SK-MEL-5 (cell line): ENCODE measurements at places on chromosomes 16 and 17.
A peak's percentile ranks its signal among the peaks of the same experiment; 100 is the strongest.

DNA sequence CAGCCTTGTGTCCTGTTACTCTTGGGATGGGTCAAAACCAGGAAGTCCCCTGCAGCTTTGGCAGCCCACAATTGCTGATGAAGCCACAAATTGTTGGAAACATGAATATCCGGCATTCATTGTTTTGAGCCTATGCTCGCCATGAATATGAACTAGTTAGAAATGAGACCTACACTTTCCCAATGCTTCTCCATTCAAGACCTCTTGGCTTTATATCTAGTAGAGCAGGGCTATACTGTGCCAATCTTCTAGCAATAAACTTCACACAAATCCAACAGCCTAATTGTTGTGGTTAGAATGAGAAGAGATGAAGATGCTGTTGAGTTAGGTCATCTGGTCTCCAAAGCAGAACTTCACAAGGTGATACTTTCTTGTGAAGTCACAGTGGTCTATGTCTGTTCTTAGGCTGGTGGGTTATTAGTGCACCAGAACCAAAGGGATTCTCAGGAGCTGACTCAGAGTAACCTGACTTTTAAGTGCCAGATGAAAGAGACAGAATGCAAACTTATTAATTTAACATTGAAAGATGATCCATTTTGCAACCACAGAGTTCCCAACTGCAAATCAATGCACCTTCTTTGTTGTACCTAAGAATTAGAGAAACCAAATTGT, 13.7 kb upstream of the KRT23 start:
- no peak for DNase-seq

- DNase-seq, result no peak
Observed at GRCh38 chr16:57828272-57829161, 26.2 kb upstream of the KIFC3 start.

GRCh38 chr16:30853758-30854157, 40.1 kb downstream of the BCL7C start:
- DNase-seq, result no peak

DNA sequence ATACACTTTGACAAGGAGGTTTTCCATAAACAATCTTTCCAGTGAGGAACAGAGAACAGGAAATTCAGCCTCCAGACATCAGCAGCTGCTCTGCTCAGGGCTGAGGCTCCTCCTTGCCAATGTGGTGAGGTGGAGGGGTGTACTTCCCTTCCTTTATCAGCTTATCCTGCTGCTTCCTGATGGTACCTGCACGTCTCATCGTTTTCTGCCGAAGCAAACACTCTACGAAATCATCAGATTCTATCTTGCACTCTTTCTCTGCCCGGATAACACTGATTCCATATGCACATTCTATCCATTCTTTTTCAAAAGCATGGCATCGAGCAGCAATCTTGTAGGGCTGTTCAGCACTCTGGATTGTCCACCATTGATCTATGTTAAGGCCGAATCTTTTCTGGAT, 15.4 kb upstream of the SEZ6 start:
- no peak for DNase-seq

DNA sequence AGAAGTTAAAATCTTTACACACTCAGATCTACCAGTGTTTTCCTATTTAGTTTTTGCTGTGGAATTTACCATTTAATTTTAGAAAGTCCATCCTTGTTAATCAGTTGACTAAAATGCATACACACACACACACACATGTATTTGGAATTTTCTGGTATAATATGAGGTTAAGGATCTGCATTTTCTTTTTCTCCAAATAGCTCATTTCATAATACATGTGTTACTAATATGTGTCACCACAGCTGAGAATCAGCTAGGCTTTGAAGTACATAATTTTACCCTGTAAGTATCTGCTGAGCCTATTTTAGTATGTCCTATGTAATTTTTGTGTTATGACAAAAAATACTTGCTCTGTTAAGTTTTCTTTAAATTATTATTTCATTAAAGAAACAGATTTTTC, 143.2 kb downstream of the PHKB start:
- no peak for DNase-seq

DNA sequence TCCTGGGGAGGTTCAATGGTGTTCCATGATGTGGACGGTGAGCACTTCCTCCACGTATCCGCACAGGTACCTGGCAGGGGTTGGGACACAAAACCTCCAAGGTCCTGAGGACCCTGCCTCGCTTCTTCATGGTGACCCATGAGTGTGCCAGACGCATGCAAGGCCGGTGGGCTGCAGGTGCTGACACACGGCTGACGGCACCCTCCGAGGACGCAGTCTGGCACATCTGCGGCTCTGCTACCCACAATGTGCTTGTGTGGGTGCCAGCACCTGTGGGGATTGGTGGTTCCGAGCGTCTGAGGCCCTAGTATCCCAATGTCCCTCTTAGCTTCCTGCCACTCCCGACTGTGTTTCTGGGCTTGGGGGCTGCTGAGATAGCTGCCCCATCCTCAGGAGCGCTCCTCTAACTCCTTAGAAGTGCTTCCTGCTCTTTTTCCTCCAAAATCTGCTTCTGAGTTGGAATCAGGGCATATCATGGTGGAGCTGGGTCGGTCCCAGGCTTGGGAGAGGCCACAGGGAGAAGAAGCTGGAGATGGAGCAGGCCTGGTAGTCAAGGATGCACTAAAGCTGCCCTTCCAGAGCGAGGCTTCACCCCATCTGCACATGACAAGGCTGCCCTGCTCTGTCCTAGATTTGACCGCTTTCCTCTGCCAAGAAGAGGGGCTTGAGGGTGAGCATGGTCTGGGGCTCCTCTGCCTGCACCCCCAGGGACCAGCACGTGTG, 1.6 kb downstream of the CYGB start:
- DNase-seq, result no peak

- no peak for DNase-seq
Observed at GRCh38 chr16:31292704-31293103, 32.9 kb downstream of the ITGAM start.

DNA sequence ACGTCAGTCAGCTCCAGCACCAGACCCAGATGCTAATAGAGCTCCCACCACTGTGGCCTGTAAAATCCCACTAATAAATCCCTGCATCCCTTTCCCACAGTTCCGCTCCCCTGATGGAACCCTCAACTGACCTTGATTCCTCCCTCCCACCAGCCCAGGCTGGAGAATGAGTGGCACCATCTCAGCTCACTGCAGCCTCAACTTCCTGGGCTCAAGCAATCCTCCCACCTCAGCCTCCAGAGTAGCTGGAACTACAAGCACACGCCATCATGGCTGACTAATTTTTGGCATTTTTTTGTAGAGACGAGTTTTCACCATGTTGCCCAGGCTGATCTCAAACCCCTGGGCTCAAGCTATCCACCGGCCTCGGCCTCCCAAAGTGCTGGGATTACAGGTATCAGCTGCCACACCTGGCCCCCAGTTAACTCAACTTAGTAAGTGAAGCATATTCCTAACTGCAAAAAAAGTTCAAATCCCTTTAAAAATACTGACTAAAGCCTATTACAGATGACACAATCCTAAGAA, 15.6 kb downstream of the USP7 start:
- no peak for DNase-seq

GRCh38 chr17:7029659-7030058, 6.2 kb upstream of the SLC16A13 start:
- DNase-seq, result no peak

DNA sequence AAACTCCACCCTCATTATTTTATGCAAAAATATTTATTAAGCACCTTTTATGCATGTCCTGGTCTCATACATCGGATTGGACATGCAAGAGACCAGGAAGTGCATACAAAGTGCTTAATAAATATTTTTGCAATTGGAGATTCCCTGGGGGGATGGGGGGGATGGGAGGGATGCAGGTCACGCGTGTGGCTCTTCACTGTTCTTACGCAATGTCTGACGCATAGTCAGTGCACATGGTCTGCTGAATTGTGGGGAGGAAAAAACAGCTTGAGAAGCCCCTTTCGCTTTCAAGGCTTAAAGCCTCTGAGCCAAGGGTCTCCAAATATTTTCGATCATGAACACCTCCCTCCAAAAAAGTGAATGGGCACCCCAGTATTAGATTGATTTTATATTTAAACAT, 96.7 kb upstream of the XYLT1 start:
- peak; percentile 31 for DNase-seq

DNA sequence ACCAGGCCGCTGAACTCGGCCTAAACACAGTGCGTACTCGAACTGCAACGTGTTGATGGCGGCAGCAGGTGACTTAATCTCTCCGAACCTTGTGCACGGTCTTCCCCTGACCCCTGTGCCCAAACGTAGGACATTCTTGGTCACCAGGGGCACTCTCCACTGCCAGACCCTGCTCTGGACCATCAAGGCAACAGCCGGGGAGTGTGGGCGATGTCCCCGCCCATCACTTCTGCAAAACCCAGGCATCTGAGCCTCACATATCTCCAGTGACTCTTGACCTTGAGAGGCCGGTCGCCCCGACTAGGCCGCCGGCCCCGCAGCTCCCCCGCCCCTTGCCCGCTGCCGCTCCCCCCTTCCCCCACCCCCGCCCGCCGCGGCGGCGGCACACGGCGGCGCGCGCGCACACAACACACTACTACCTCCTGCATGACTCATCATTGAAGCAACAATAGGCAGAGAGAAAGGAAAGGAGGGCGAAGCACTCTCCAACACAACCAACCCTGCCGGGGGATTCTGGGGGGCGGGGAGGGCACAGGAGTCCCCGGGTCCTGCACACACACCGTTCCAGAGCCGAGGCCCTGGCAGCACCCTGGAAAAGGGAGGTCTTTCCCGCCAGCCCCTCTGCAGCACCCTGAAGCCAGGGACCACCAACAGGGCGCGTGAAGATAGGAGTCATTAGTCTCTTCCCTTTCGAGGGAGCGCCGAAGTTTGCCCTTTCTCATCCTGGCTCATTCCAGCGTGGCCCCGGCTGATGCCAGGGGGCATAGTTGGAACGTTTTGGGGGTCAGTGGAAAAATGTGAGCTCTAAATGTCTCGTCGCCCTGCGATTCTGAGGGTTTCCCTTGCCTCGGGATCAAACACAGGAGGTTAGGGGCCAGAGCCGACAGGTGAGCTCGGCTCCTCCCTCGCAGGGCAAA, 1.9 kb downstream of the MNT start:
- DNase-seq, result peak; percentile 45

- DNase-seq, result no peak
Observed at GRCh38 chr16:46688101-46688653, 801 bp downstream of the VPS35 start.

DNA sequence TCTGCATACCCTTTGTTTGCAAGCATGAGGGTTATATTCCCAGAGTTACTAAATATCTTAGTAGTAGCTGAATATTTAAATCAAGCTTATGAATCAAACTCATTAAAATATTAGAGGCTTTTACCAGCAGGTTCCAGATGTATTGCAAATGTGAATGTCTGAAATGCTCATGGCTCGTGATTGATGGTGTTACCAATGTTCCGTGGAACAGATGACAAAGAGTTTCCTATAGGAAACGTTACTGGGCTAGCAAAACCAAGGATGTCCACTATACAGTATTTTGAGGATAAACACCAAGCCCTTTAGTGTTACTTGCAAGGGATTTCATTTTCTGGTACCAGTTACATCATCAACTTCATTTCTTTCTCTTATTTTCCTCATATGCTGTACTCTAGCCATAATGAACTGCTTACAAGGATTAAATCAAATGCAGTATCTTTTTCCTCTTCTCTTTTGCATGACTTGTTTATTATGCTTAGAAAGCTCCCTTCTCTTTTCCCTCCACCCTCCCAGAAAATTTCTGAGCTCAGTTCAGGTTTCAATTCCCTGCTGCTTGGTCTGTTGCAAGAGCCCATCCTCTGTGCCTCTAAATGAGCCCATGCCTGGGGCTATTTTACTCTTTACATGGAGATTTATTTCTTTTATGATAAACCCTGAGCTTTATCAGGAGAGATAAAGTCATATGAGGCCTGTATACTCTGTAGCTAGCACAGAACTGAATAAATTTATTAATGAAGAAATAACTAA, 1537.1 kb upstream of the GOT2 start:
- DNase-seq, result no peak

DNA sequence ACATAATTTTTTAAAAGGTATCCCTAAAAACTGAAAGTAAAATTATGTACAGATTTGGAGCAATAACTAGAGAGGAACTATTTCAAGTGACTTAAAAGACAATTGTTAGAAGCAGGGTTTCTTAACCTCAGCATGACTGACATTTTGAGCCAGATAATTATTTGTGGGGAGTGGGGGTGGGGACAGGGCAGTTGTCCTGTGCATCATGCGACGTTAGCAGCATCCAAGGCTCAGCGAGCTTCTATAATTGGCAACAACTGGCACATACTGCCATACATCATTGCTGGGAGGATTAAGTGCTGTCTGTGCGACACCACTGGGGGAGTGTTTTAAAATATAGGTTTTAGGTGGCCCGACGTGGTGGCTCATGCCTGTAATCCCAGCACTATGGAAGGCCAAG, 27.1 kb downstream of the GABARAPL2 start:
- DNase-seq, result no peak

DNA sequence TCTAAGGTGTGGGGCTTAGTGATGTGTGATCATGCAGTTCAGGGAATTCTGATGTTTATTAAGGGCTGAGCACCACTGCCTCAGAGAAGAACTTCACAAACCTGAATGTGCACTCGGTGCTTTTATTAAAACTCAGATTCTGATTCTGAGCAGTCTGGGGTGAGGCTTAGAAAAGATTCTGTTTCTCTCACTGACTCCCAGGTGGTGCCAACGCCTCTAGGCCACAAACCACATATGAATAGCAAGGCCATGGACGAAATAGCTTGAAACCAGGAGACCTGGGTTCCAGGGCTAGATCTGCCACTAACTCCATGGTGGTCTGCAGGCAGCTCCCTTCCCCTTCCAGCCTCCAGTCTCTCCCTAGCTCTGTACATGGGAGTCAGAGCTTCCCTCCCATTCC, 169.1 kb downstream of the HS3ST3B1 start:
- DNase-seq, result no peak

DNA sequence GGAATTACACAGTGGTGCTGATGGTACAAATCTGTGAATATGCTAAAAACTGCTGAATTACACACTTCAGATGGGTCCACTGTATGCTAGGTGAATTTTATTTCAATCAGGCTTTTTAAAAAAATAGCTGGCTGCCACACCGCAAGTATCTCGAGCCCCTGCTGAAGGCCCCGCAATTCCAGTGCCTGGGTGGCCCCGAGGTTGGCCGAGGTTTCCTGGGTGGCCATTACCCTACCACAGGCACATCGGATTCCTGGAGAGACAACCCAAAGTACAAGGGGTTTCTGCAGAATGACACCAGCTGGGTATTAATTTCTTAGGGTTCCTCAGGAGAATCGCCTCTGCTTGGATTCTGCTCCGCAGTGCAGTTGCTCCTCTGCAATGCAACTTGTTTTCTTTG, 127.8 kb downstream of the C16orf95 start:
- DNase-seq, result no peak

DNA sequence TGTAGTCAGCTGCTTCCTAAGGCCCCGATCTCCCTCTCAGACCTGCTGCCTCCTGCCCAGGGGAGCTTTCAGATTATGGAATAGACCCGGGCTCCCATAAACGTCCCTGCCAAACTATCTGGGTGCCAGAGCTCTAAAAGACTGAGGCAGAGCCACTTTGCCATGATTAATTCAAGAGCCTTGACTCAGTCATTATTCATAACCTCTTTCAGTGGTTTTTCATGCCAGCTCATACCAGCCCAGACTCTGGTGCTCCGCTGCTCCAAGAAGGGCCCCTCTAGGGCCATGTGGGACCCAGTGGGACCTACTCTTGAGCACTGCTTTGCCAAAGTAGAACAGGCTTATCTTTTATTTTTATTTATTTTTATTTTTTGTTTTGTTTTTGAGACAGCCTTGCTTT, 23.9 kb downstream of the DNAI2 start:
- no peak for DNase-seq
